ENCODE measurements at places on chromosomes 16 and 17.

DNA sequence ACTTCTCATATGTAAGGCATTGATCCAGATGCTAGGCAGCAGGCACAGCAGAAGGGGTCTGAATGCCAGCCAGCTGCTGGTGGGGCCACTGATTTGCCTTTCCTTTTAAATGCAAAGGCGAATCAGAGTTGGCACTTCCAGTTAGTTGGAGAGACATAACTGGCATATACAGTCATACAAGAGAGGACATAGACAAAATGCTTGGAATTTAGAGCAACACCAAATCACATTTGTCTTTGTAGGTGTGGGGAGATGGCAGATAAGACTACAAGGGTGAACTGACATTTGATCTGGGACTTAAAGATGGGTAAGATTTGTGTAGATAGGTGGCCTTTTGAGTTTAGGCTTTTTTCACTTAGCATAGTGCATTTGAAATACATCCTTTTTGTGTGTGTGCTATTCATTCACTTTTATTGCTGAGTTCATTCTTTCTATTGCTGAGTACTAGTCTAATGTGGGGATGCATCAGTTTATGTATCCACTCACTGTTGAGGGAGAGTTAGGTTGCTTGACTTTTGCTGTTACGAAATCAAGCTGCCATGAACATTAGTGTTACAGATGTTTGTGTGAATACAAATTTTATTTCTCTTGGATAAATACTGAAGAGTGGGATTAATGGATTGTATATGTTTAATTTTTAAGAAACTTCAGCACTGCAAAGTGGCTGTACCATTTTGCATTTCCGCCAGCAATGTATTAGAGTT lies 74.1 kb downstream of the SPECC1 start:
- no peak for DNase-seq

DNA sequence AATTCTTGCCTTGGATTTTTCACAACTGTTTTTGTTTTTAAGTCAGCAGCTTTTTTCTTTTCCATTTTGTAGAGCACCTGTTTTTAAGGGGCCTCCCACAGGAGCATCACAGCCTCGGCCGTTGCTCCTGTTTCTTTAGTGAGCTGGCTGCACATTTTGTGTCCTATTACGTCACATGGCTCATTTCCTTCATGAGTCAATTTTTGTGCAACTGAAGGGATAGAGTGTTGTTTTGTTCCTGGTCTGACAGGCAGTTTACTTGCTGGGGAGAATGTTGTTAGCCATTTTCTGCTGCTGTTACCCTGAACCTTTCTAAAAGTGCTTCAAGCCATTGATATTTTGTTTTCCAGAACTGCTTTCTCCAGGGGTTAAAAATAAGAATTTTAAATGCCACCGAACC lies 45.0 kb upstream of the CRISPLD2 start:
- no peak for DNase-seq

DNA sequence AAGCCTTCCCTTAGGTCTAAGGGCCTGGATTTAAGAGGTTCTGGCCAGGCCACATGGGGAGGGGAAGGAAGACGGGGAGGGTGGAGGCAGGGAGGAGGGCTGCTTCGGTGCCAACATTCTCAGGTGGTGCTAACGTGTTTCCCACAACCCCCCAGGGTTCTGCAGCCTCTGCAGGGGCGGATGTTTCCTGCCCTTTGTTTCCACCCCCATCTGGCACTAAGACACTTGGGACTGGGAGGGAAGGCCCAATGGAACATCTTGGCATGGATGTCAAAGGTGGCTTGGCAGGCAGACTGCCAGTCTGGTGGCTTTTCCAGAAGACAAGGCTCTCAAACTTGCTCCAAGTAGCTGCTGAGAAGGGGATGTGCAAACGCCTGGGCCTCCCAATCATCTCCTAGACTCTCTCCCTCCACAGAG lies 12.7 kb downstream of the HIC1 start:
- DNase-seq = no peak

GRCh38 chr16:57870753-57871454 lies 68.6 kb upstream of the KIFC3 start:
- no peak for DNase-seq

DNA sequence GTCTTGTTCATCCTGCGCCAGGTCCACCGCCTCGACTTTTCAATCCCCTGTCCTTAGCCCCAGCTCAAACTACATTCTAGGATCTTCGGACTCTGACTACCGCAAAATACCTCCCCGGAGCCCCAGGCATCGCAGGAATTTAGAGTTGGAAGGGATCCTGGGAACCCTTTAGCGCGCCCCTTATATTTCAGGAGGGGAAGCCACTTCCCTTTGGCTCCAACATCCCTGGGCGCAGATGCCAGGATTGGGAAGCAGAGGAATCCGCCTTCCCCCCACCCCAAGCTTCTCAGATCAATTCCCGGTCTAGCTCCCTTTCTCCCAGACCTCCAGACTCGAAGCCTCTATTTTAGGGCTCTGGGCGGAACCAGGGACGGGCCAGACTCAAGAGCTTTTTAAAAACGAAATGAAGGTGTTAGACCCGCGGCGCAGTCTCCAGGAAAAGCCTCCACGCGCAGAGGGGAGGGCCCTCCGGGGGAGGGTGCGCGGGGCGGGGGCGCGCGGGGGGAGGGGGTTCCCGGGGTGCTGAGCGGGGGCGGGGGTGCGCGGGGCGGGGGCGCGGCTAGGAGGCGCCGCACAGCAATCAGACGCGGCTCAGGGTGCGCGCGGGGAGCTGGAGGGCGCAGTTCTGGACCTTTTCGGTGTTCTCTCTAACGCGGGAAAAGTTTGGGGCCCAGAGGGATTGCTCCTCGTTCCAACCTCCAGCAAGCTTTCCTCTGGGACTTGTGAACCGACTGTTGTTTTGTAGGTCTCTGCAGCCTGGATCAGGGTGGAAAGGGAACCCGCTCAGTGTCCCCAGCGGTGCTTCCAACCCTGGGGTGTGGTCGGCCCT lies 1.6 kb downstream of the AHSP start:
- no peak for DNase-seq

Data from substantia nigra (tissue), 51 donors.